ENCODE measurements at places on chromosomes 2 and 18. TPM values are rescaled to one million over a fixed set of nuclear protein-coding genes. Genes with fewer than 3 reads are reported as not detected.

The ANKAR gene
- total RNA-seq: 3.3 TPM

The DDX1 gene
- 50.9 TPM for total RNA-seq

The BMP10 gene
- total RNA-seq: not detected

The GKN2 gene
- total RNA-seq: not detected

GRCh38 chr2:188391354-188391753 is 99.7 kb downstream of the GULP1 start:
- no peaks in the 10 kb centered on the region for H3K36me3 ChIP-seq
- no peak overlapping the region for H3K4me3 ChIP-seq
- H3K4me1 ChIP-seq: no peaks in the 10 kb centered on the region
- H3K27ac ChIP-seq: no peak overlapping the region
- H3K27me3 ChIP-seq: no peaks in the 10 kb centered on the region

- no peaks in the 10 kb centered on the region for H3K27me3 ChIP-seq
- no peak overlapping the region for H3K4me3 ChIP-seq
- no peak overlapping the region for H3K27ac ChIP-seq
- no peaks in the 10 kb centered on the region for H3K4me1 ChIP-seq
- no peak for DNase-seq
Measured at GRCh38 chr2:48779019-48779716, 23.6 kb upstream of the LHCGR start.

DNA sequence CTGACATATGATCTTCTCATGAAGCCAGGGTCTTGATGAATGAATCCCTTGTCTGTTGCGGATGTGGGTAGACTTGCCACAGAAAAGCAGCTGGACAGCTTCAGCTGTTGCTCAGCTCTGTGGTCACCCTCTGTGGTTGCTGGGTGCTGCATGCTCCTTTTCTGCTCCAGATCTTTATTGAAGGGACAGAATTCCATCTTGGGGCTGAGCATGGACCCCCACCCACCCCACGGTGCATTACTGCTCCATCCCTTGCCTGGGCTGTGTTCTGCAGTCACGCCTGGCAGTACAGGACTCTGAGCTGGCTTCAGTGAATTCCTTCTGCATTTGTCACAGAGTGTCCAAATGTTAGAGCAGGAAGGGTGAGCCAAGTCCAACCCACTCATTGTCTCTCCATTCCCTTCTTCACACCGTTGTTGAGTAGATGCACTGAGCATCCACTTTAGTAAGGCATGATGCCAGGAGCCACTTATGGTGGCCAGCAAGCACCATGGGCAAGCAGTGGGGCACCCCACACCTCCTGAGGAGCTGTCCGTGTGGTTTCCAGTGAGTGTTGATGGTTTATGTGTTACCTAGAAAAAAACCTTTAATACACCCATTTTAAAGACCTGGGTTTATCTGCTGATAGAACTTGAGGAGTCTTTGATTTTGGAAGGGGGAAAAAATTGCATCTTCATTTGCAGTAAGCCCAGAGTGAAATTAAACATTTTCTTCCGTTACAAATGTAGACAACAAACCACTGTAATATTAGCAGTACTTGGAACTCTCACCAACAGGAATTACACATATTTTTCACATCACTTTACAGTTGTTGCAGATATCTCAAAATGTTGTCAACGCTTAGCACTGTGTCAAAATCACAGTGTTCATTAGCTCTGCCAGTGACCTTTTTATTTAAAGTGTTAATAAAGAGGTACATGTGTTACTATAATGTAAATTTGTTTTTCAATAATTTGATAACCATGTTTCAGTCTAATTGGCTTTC is 14.7 kb upstream of the ITGB6 start:
- peaks cover 13% of the 10 kb centered on the region for H3K4me1 ChIP-seq
- no peak for DNase-seq
- H3K36me3 ChIP-seq: no peaks in the 10 kb centered on the region
- H3K4me3 ChIP-seq: no peak overlapping the region

DNA sequence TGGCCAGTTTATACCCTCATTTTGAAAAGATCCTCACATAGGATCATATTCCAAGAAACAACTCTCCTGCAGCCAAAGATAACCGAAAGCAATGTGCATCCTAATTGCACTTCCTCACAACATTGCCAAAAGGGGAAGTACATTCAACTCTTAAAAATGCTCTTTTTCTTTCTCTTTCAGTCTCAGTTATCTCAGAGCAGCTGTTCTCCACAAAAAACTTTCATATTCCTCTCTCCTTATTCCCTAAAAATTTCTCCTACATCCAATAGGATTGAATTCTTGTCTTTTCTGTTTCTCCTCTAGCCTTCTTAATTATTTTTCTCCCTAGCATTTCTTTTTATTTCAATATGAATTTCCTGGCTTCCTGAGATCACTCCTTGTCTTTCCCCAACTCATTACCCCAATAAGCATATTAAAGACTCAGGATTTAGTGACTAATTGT is 7.4 kb upstream of the VRK2 start:
- H3K27ac ChIP-seq: no peak overlapping the region
- H3K36me3 ChIP-seq: no peaks in the 10 kb centered on the region
- H3K27me3 ChIP-seq: no peaks in the 10 kb centered on the region

GRCh38 chr2:47810850-47811249 is 27.9 kb downstream of the MSH6 start:
- peaks cover 81% of the 10 kb centered on the region for H3K36me3 ChIP-seq
- DNase-seq: no peak
- no peaks in the 10 kb centered on the region for H3K27me3 ChIP-seq
- H3K27ac ChIP-seq: no peak overlapping the region
- no peak overlapping the region for H3K4me3 ChIP-seq

DNA sequence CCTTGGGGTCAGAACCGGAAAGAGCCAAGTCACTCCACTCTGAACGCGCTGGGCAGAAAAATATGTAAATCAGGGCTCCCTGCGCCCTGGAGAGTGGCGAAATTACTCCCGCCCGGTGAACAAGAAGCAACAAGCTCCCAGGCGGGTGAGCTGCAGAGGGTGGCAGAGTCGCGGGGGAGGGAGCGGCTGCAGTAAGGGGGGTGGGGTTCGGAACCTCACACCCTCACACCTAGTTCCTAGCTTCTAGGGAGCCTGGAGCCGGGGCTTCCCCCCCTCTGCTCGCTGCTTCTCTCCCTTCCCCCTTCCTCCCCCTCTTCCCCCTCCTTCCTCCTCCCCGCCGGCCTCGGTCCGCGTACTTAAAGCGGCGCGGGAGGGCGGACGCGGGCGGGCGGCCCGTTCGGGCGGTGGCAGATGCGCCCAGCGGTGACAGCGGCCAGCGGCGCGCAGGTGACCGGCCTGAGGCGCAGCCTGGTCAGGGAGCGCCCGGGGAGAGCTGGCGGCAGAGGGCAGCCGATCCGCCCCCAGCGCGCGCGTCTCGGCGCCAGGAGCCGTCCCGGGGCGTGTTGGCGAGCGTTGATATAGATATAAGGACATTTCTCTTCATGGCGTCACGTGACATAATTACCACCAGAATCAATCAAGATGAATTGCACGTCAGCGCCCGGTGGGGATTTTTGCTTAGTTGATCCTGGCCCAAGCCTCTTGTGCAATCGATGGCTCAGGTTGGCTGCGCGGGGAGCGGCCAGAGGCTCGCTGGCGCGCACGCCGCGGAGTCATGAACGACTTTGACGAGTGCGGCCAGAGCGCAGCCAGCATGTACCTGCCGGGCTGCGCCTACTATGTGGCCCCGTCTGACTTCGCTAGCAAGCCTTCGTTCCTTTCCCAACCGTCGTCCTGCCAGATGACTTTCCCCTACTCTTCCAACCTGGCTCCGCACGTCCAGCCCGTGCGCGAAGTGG is at the start of gene HOXD11:
HOXD11 (plus strand) TSS at position 700 of the 959 bp plus-strand sequence; CDS start at position 776, 76 bp downstream.
- H3K36me3 ChIP-seq: no peaks in the 10 kb centered on the region
- peaks cover 99% of the 10 kb centered on the region for H3K27me3 ChIP-seq
- H3K27ac ChIP-seq: no peak within 1 kb of the TSS
- peak within 1 kb of the TSS; percentile 55 for H3K4me3 ChIP-seq
- no peak for DNase-seq

DNA sequence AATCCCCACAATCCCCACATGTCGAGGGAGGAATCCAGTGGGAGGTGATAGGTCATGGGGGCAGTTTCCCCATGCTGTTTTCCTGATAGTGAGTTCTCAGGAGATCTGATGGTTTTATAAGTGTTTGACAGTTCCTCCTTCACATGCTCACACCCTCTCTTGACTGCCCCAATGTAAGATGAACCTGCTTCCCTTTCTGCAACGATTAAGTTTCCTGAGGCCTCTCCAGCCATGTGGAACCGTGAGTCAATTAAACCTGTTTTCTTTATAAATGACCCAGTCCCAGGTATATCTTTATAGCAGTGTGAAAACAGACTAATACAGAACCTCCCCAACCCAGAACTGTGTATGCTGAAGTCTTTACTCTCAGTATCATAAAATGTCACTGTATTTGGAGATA is 289.5 kb upstream of the MMADHC start:
- H3K36me3 ChIP-seq: no peaks in the 10 kb centered on the region
- DNase-seq: no peak
- no peak overlapping the region for H3K27ac ChIP-seq

DNA sequence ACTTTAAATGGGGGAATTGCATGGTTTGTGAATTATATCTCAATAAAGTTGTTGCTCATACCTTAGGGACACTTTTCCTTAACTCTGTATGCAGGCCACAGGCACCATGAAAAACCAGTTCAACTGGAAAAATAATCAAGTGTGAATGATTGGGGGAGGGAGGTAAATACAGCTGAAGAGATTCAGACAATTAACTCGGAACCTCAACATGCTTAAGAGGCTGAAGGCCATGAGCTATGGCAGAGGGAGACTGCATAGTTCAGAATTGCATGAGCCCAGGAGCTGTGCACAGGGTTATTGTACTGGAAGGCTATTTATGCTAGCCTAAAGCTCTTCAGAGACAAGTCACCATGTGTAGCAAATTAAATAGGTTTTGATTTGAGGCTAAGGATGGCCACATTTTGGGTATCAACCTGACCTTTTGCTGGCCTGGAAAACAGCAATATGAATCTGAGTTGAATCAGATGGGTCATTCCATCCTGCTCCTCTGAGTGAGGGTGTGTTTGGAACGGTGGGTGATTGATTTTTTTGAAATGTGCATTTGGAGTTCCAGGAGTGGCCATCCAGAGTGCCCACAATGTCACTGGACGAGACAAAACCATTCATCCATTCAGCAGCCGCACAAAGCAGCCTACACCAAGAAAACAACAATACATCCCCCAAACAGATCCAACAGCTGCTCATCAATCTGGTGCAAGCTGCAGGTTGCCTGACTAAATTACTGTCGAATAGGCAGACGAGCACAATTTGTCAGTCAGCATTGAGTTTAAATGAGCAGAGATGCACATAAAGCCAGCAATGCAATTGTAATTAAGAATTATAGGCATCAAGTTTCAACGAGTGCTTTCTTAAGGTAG is 42.5 kb downstream of the HRH4 start:
- no peak overlapping the region for H3K27ac ChIP-seq
- H3K4me1 ChIP-seq: no peaks in the 10 kb centered on the region
- no peak overlapping the region for H3K4me3 ChIP-seq
